ENCODE measurements at places on chromosomes 2 and 18. TPM values are rescaled to one million over a fixed set of nuclear protein-coding genes. Genes with fewer than 3 reads are reported as not detected.

- DNase-seq = no peak
Measured at GRCh38 chr18:50011813-50012435, 183.0 kb downstream of the MYO5B start.

DNA sequence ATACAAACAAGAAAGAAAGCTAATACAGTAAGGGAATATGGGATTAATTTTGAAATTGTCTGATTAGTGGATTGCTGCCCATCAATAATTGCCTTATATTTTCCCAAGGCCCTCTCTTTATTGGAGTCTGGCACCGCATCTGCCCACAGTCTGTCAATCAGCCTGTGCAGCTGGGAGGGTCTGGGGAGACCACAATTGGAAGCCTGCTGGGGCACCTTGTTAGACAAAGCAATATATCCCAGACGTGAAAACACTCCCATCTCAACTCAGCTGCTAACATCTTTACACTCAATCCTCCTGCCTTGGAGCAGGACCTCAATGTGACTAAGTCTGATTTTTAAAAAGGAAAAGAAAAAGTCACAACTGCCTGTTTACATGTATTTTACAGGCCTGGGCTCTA, 258.6 kb downstream of the SRBD1 start:
- peak; percentile 16 for DNase-seq

The FAM110C gene
- total RNA-seq = 0.43 TPM

- DNase-seq = no peak
Measured at GRCh38 chr2:14902953-14903352, 270.4 kb downstream of the LRATD1 start.

The ALKAL2 gene
- total RNA-seq = 26.7 TPM

The GREB1L gene
- total RNA-seq = 2.2 TPM

All from ascending aorta (tissue), 2 donors.